ENCODE measurements at places on chromosomes 16 and 17. TPM values are rescaled to one million over a fixed set of nuclear protein-coding genes. Genes with fewer than 3 reads are reported as not detected.
A peak's percentile ranks its signal among the peaks of the same experiment; 100 is the strongest.

DNA sequence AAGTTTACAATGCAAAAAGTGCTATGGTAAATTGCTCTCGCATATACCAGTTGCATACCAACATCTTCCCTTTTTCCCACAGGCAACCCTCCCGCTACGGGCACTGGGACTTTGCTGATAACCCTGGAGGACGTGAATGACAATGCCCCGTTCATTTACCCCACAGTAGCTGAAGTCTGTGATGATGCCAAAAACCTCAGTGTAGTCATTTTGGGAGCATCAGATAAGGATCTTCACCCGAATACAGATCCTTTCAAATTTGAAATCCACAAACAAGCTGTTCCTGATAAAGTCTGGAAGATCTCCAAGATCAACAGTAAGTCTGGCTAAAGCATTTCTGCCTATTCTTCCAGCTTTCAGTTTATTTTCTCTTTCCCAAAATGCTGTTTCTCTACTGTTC is 27.9 kb upstream of the HSBP1 start:
- H3K36me3 ChIP-seq: no peaks in the 10 kb centered on the region
- H3K4me1 ChIP-seq: peaks cover 19% of the 10 kb centered on the region
- H3K27ac ChIP-seq: no peak overlapping the region
- no peak for DNase-seq

The EPN3 gene
- total RNA-seq: 0.49 TPM

The USP43 gene
- 0.90 TPM for total RNA-seq

DNA sequence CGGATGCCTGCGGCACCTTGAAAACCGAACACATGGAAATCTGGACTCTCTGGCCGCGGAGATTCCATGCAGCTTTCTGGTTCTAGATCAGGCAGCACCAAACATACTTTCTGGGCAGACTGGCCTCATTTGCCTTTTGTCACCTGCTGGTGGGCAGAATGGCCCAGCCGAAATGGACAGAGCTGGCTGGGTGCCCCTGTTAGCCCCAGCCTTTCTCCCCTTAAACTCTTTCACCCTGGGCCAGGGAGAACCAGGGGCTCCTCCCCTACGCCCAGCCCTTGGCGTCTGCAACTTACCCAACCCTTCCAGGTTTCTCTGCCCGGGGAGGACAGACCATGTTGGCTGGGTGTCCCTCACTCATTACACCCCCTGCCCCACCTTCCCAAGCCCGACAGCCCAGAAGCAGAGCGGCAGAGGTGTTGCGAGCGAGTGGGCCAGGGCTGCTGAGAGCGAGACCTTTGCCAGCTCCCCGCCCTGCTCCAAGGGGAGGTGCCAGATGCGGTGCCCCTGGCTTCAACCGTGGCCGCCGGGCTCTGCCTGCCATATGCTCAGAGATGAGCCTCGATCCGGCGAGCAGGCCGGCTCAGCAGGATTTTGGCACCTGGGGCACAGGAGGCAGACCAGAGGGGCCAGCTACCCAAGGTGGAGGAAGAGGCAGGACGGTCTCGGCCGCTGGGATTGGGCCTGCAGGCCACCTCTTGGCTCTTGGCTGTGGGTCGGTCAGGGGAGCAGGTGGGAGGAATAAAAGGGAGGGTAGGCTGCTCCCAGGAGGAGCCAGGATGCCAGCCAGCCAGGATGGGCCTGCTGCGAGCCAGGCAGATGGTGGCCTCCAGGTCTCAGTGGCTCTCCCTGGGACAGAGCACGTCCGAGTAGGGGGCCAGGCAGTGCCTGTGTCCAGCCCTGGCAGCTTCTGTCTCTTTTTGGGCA is 191.3 kb downstream of the NTN1 start:
- DNase-seq: no peak
- peaks cover 5% of the 10 kb centered on the region for H3K4me1 ChIP-seq
- H3K27ac ChIP-seq: no peak overlapping the region
- peaks cover 5% of the 10 kb centered on the region for H3K27me3 ChIP-seq
- H3K36me3 ChIP-seq: peaks cover 6% of the 10 kb centered on the region
- no peak overlapping the region for H3K4me3 ChIP-seq

DNA sequence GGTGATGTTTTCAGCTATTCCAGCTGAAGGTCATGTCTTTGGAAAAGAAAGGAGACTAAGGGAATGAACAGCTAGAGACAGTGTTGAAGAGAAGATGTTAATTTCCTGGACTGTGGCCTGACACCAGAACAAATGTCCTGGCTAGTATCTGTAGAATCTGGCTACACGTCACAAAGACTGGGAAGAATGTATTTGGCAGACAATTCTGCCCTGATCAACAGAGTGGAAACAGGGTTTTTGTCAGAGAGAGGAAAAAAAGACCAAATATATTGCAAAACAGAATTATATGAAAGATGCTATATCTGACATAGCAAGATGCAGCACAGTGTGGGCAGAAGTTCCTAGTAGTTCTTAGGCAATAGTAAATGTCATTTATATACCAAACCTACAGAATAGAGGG is 17.0 kb upstream of the ANKFN1 start:
- H3K36me3 ChIP-seq: no peaks in the 10 kb centered on the region
- no peaks in the 10 kb centered on the region for H3K27me3 ChIP-seq

- H3K27me3 ChIP-seq: peaks cover 2% of the 10 kb centered on the region
- DNase-seq: no peak
- H3K27ac ChIP-seq: peak overlapping the region; percentile 22
These were observed 69.4 kb downstream of the RPH3AL start for GRCh38 chr17:282912-283882.

The SPNS2 gene
- 187 TPM for total RNA-seq

DNA sequence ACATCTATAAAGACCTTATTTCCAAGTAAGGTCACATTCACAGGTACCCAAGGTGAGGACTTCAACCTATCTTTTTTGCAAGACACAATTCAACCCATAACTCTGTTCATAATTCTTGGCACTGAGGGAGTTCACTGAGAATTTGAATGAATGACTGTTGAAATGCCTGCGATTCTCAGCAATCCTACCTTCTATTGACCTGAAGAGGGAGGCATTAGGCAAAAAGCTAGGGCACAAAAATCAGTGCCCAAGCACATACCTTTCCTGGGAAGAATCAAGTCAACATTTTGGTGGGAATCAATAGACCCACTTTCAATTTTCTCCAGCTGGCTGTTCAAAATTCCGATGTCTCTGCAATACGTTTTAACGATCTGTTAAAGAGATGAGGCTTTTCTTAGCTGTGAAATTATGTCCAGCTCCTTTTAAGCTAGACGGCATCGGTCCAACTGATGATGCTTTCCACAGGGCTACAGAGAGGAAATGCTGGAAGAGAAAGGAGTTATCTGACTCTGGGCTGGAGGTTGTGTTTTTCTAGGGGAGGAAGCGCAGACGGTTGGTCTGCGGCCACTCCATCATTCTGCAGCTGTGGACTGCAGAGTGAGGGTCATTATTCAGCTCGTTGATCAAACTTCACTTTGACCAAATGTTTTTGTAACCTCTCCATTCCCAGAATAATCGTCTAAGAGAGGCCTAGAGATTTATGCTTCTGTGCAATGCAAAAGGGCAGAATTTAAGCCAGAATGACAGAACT is 25.2 kb downstream of the BCO1 start:
- H3K4me1 ChIP-seq: no peaks in the 10 kb centered on the region
- no peaks in the 10 kb centered on the region for H3K36me3 ChIP-seq
- H3K27ac ChIP-seq: no peak overlapping the region
- no peak overlapping the region for H3K4me3 ChIP-seq

DNA sequence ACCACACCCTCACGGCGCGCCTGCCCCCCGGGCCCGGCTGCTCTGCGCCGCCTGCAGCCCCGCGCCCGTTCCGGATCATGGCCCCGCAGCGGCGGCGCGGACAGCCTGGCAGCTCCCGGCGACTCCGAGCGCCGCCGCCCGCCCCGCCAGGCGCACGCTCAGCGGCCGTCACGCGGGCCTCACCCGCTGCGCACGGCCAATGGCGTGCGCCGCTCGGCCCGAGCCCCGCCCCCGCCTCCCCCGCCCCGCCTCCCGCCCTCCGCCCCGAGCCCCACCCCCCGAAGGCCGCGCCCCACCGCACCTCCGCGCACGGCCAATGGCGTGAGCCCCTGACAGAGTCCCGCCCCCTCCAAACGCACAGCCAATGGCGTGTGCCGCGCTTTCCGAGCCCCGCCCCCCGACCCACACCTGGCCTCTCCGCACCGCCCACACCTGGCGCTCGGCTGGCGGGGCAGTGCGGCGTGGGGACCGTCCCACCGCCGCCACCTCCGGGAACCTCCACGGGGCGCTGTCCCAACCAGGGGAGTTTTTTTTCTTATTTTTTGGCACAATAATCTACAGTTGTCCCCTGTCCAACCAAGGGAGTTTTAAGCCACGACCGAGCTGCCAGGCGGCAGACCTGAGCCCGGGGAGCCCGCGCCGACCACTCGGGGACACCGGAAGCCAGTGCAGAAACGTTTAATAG is at the start of gene PCYT2:
Gene PCYT2, minus strand, starts transcription at position 123 of the 685 bp plus-strand sequence. Its CDS starts 44 bp downstream, at position 79.
- peaks cover 16% of the 10 kb centered on the region for H3K36me3 ChIP-seq
- H3K27me3 ChIP-seq: peaks cover 19% of the 10 kb centered on the region
- no peaks in the 10 kb centered on the region for H3K4me1 ChIP-seq
- H3K4me3 ChIP-seq: peak within 1 kb of the TSS; percentile 92

- no peak for DNase-seq
- H3K27ac ChIP-seq: no peak overlapping the region
- H3K4me3 ChIP-seq: no peak overlapping the region
- H3K27me3 ChIP-seq: no peaks in the 10 kb centered on the region
These were observed 31.7 kb downstream of the PRPSAP2 start for GRCh38 chr17:18889658-18890057.

The KRT33B gene
- not detected for total RNA-seq

GRCh38 chr16:30875871-30876801 is 17.7 kb downstream of the BCL7C start:
- peaks cover 13% of the 10 kb centered on the region for H3K4me1 ChIP-seq
- peak overlapping the region; percentile 99 for H3K27ac ChIP-seq
- peaks cover 17% of the 10 kb centered on the region for H3K27me3 ChIP-seq

GRCh38 chr16:24568392-24568791 is 29.0 kb downstream of the RBBP6 start:
- no peak overlapping the region for H3K4me3 ChIP-seq
- H3K27me3 ChIP-seq: peaks cover 3% of the 10 kb centered on the region
- H3K4me1 ChIP-seq: no peaks in the 10 kb centered on the region

DNA sequence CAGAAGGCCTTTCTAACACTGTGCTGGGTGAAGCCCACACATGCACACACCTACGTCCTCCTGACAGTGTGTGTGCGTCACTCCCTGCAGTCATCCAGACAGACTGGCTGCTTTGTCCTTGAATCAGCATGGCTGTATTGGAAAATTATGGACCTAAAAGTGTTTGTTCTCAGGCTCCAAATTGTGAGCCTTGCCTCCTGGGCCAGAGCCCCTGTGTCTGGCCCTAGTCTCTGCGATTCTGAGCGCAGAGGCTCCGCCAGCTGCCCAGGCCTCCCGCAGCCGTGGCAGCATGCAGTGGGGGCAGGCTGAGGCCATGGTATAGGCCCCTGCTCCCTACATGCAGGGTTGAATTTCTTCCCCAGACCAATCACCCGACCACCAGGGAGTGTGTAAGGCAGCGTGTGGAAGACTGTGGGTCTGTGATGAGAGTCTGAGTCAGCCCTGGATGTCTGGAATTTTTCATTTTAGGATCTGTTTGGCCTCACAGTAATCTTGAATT is 166.9 kb downstream of the LGALS9B start:
- H3K4me3 ChIP-seq: no peak overlapping the region
- H3K36me3 ChIP-seq: peaks cover 25% of the 10 kb centered on the region
- no peaks in the 10 kb centered on the region for H3K27me3 ChIP-seq
- H3K4me1 ChIP-seq: no peaks in the 10 kb centered on the region
- H3K27ac ChIP-seq: no peak overlapping the region

The FLII gene
- 355 TPM for total RNA-seq

- peaks cover 30% of the 10 kb centered on the region for H3K36me3 ChIP-seq
- H3K4me1 ChIP-seq: peaks cover 10% of the 10 kb centered on the region
- H3K27ac ChIP-seq: no peak overlapping the region
- H3K27me3 ChIP-seq: peaks cover 1% of the 10 kb centered on the region
- no peak overlapping the region for H3K4me3 ChIP-seq
- no peak for DNase-seq
These were observed 36.1 kb upstream of the CAPN15 start for GRCh38 chr16:491220-491919.

The FAM83G gene
- total RNA-seq: 1.6 TPM

The ENPP7 gene
- total RNA-seq: not detected

The SKAP1 gene
- total RNA-seq: 2.1 TPM
